A549 treated with Hydrocortisone at 1 μM for 4 hours (cell line): ENCODE measurements at places on chromosomes 1 and 21. TPM values are rescaled to one million over a fixed set of nuclear protein-coding genes. Genes with fewer than 3 reads are reported as not detected.

S100A8 gene
- total RNA-seq = not detected in 5 replicates

LPAR3 gene
- 0.26 to 0.37 TPM (median 0.33 TPM) in 5 replicates for total RNA-seq

RPS27 gene
- total RNA-seq = 4,245 to 5,781 TPM (median 4,379 TPM) in 5 replicates

ARHGEF16 gene
- total RNA-seq = 4.5 to 5.4 TPM (median 5.1 TPM) in 5 replicates

CFHR2 gene
- not detected in 5 replicates for total RNA-seq

MLLT11 gene
- total RNA-seq = 12.6 to 16.9 TPM (median 15.3 TPM) in 5 replicates

UQCRHL gene
- total RNA-seq = 5.9 to 8.7 TPM (median 6.2 TPM) in 5 replicates

ATP1A4 gene
- total RNA-seq = not detected in 5 replicates

LAD1 gene
- 0.47 to 1.4 TPM (median 0.62 TPM) in 5 replicates for total RNA-seq

KRTAP19-3 gene
- not detected in 5 replicates for total RNA-seq

PDPN gene
- total RNA-seq = not detected in 5 replicates

LCA5L gene
- 1.3 to 1.8 TPM (median 1.6 TPM) in 5 replicates for total RNA-seq

AMY1A gene
- not detected in 5 replicates for total RNA-seq

TDRD10 gene
- total RNA-seq = 0.10 to 0.16 TPM in 2 of 5 replicates, not detected in the others

KPRP gene
- not detected in 5 replicates for total RNA-seq

CFAP57 gene
- total RNA-seq = 0.28 to 0.68 TPM (median 0.36 TPM) in 5 replicates

LIN28A gene
- total RNA-seq = not detected in 5 replicates

RGS16 gene
- 0.18 to 0.45 TPM (median 0.24 TPM) in 5 replicates for total RNA-seq

SLAMF9 gene
- 0.22 to 0.68 TPM (median 0.56 TPM) in 5 replicates for total RNA-seq

TNN gene
- total RNA-seq = not detected in 5 replicates

NBPF11 gene
- 4.3 to 5.3 TPM (median 4.7 TPM) in 5 replicates for total RNA-seq

HUNK gene
- 1.2 to 1.7 TPM (median 1.4 TPM) in 5 replicates for total RNA-seq

SPRR4 gene
- total RNA-seq = not detected in 5 replicates

ARMH1 gene
- 0.55 to 1.1 TPM (median 0.92 TPM) in 5 replicates for total RNA-seq

OR2T33 gene
- total RNA-seq = not detected in 5 replicates

F5 gene
- total RNA-seq = 0.06 to 0.23 TPM (median 0.14 TPM) in 5 replicates

KCNAB2 gene
- 6.6 to 9.1 TPM (median 7.2 TPM) in 5 replicates for total RNA-seq

C1orf141 gene
- not detected in 5 replicates for total RNA-seq

MROH7 gene
- total RNA-seq = not detected in 5 replicates

FALEC gene
- 0.22 TPM in 1 of 5 replicates, not detected in the others for total RNA-seq

OVAAL gene
- total RNA-seq = 0.08 to 0.15 TPM (median 0.10 TPM) in 5 replicates

CRYAA gene
- total RNA-seq = not detected in 5 replicates

RSPH1 gene
- 0.63 to 0.93 TPM (median 0.84 TPM) in 5 replicates for total RNA-seq

C8B gene
- total RNA-seq = not detected in 5 replicates

AKNAD1 gene
- 0.75 to 2.5 TPM (median 1.5 TPM) in 5 replicates for total RNA-seq

TSACC gene
- total RNA-seq = 1.7 to 2.8 TPM (median 2.1 TPM) in 5 replicates

LCE2B gene
- not detected in 5 replicates for total RNA-seq

DISP3 gene
- 0.27 to 0.54 TPM (median 0.50 TPM) in 5 replicates for total RNA-seq

CD247 gene
- 0.38 to 0.83 TPM (median 0.61 TPM) in 5 replicates for total RNA-seq

BEND5 gene
- total RNA-seq = not detected in 5 replicates

CGN gene
- total RNA-seq = 2.0 to 2.4 TPM (median 2.3 TPM) in 5 replicates

HCRTR1 gene
- total RNA-seq = not detected in 5 replicates

CCDC181 gene
- 0.06 to 0.22 TPM (median 0.13 TPM) in 4 of 5 replicates, not detected in the other for total RNA-seq

GBP3 gene
- 0.73 to 2.4 TPM (median 1.1 TPM) in 5 replicates for total RNA-seq

KIF14 gene
- total RNA-seq = 6.5 to 12.2 TPM (median 9.9 TPM) in 5 replicates

OR6K2 gene
- total RNA-seq = not detected in 5 replicates

C1orf185 gene
- not detected in 5 replicates for total RNA-seq

FAM72D gene
- 4.7 to 7.7 TPM (median 5.8 TPM) in 5 replicates for total RNA-seq

SYPL2 gene
- 0.03 to 0.12 TPM (median 0.10 TPM) in 5 replicates for total RNA-seq

OR2T1 gene
- total RNA-seq = not detected in 5 replicates

ADORA1 gene
- total RNA-seq = 0.59 to 0.90 TPM (median 0.72 TPM) in 5 replicates

SLFNL1 gene
- 0.02 to 0.06 TPM (median 0.05 TPM) in 3 of 5 replicates, not detected in the others for total RNA-seq

HSPB7 gene
- total RNA-seq = 0.05 to 0.14 TPM (median 0.07 TPM) in 4 of 5 replicates, not detected in the other

PADI4 gene
- not detected in 5 replicates for total RNA-seq

HLX gene
- total RNA-seq = 3.3 to 5.6 TPM (median 3.6 TPM) in 5 replicates

LCE1F gene
- total RNA-seq = not detected in 5 replicates

FLG2 gene
- not detected in 5 replicates for total RNA-seq

BCAR3 gene
- total RNA-seq = 71.7 to 104 TPM (median 77.8 TPM) in 5 replicates

RIPK4 gene
- 15.3 to 21.2 TPM (median 20.5 TPM) in 5 replicates for total RNA-seq
